Activated naive CD8-positive, alpha-beta T cell treated with anti-CD3 and anti-CD28 coated beads for 36 hours (primary cell): ENCODE measurements at places on chromosomes 7 and 10. TPM values are rescaled to one million over a fixed set of nuclear protein-coding genes. Genes with fewer than 3 reads are reported as not detected.

Gene GIMAP1
- 6.1 TPM for total RNA-seq

Gene ING3
- total RNA-seq: 28.6 TPM

Gene LRRC17
- not detected for total RNA-seq

Gene GLI3
- not detected for total RNA-seq

Gene MYL10
- not detected for total RNA-seq

Gene ALOX5
- total RNA-seq: 0.62 TPM

Gene RPEL1
- total RNA-seq: not detected

Gene NEBL
- total RNA-seq: 1.2 TPM

Gene TMEM178B
- total RNA-seq: 0.21 TPM

Gene KNDC1
- total RNA-seq: not detected

DNA sequence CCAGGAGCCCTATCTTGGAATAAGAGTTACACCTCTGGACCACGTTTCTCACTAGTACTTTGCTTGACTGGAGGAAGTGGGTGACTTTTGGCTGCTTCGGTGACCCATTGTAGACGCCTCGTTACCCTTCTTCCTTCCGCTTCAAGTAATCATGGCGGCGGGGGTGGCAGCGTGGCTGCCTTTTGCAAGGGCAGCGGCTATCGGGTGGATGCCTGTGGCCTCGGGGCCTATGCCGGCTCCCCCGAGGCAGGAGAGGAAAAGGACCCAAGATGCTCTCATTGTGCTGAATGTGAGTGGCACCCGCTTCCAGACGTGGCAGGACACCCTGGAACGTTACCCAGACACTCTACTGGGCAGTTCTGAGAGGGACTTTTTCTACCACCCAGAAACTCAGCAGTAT lies 1.5 kb downstream of the KCND2 start:
- no peak for DNase-seq

DNA sequence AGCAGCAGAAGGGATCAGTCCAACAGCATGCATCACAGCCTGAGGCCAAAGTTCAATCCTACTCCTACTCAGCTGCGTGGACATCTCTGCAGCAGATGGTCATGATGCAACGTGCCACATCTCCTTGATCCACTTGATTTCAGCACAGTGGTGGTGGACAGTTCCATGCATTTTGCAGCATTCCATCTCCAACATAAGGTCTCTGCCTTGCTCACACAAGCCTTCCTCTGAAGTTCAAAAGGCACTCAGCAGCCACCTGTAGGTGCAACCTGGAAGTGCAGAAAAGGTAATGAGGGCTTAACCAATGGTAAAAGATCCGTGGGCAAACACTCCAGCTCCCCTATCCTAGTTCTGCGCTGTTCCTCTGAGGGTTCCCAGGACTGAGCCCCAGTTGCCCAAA lies 57.5 kb upstream of the CHCHD3 start:
- DNase-seq: no peak

- no peak for DNase-seq
These were observed 256.9 kb upstream of the TPK1 start for GRCh38 chr7:145092766-145093165.

- no peak for DNase-seq
These were observed 24.6 kb upstream of the FOXL3 start for GRCh38 chr7:265192-265997.

DNA sequence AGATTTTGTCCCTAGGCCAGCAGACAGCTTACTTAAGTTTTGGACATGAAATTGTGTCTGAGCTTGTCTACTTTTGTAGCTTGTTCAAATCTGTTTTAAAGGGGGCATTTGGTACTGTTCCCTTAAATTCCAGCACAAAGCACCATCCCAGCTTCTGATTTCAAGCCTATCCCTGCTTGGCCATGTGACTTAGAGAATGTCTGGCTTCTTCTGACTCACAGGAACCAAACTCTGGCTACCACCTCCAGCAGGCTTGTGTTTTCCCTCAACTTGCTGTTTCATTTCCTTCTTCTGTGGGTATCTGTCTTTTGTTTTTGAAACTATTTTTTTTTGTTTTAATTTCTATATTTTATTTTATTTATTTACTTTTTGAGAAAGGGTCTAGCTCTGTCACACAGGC lies 97.9 kb upstream of the FZD8 start:
- DNase-seq: no peak

DNA sequence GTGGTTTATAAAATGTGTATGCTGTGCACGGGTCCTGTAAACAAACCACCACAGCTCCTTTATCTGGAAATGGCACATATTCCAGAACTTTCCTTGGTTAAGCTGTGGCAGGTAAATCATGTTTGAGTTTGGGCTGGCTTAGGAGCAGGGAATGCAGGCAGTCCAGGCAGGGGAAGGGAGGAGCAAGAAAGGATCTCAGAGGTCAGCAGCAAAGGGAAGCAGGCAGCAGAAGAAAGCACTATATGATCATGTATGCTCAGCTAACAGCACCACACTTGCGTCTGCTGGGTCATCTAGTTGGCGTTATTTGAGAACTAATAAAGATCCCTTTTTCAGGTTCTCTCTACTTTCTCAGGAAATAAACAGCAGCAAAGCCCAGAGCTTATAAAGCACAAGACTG lies 7.8 kb downstream of the ICA1 start:
- DNase-seq: no peak

GRCh38 chr7:5177060-5177459 lies 13.0 kb upstream of the WIPI2 start:
- DNase-seq: no peak

GRCh38 chr10:5293691-5294550 lies 70.8 kb upstream of the UCN3 start:
- DNase-seq: peak; percentile 73

- no peak for DNase-seq
These were observed 136.4 kb downstream of the CUBN start for GRCh38 chr10:16993186-16993585.

DNA sequence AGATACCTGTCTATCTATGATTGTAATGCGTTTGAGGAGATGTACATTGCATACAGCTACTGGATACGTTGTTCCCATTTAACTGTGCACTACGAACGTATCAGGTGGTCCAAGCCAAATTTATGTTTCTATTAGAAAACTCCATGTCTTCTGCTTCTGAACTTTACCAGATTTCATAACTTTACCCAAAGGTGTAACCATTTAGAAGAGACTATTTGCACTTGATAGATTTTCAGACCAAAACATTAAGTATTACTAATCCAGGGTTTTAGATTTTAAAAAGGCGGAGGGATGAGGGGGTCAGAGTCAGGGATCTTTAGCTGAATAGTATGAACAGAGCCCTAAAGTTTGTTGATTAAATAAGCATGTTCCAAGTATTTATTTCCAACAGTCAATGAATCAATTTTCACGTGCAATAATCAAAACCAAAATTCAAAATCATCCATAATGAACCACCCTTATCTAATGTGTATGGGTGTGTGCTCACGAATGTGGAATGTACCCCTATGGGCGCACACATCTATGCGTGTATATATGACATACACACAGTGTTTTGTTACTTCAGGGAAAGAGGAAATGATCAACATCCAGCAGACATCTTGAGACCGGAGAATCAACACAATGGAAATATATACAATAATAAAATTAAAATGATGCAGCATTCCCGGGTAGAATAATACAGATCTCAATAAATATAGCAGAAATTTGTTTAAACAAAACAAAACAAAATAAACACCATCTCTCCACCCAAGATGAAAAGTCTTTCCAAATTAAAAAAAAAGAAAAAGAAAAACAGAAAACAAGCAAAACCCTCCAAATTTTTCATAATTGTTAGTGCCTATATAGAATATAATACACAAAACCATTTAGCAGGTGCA lies 3.4 kb downstream of the FEZF1 start:
- DNase-seq: no peak

DNA sequence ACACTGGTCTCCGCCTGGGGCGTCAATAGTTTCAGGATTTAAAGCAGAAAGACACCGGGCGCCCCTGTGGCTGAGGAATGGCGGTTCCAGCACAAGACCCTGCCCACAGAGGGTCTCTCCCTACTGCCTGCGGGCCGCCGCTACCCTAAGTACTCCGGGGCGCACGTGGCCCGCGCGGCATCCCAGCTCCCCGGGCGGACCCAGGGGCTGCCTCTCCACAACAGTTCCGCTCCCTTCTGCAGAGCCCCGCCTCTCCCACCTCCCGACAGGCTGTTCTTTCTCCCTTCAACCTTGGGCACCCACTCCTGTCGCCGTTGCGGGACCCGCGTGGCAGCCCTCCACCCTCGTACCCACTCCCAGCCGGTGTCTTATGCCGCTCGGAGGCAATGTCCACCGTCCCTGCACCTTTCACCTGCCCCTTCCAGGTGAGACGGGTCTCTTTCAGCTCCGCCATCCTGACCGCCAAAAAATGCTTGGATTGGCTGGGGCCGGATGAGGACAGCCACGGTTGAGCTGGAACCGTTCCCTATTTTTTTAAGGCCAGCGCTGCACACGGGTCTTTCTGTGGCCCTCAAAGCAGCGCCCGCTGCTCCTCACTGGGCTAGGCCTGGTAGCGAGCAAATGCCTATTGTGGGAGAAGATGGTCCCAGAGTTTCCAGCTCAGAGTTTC lies 1.6 kb upstream of the NKX2-3 start:
- DNase-seq: no peak

DNA sequence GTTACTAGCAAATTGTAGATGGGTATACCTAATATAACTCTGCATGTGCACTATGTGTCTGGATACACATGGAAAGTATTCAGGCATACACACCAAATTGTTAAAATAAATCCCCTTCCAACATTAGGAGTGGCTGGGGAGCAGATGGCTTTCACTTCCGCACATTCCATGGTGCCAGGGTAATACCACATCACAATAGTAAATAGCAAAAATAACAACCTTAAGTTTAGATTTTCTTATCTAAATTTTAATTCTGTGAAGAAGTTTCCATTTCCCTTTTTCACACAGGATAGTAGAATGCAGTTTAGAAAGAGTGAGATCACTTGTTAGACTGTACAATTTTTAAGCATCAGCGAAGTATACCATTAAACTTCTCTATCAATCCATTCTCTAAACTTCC lies 5.8 kb upstream of the ALOX5 start:
- DNase-seq: no peak

DNA sequence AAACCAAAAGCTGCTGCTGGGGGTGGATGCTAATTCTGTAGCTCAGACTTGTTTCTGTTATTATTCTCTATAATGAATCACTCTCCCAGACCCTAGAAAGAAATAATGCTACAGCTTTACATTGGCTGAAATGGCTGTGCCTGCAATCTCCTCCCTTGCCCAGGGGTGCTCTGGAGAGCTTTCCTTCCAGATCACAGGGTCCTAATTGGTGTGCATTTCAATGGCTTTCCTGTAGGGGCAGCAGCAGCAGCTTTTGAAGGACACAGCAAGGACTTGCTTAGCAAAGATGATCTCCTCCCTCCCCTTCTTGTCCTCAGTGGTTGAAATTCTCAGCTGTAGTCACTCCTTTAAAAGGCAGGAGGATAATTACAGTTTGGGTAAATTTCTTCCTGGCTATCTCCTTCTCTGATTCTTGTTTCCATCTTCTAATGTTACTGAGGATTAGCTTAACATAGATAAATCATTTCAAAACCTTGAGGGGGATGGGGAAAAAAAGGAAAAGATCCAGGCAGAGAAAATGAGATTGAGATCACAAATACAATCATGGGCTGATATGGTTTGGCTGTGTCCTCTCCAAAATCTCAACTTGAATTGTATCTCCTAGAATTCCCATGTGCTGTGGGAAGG lies 120.2 kb upstream of the CTTNBP2 start:
- peak; percentile 3 for DNase-seq

GRCh38 chr7:99027241-99027640 lies 116.7 kb downstream of the SMURF1 start:
- DNase-seq: no peak

DNA sequence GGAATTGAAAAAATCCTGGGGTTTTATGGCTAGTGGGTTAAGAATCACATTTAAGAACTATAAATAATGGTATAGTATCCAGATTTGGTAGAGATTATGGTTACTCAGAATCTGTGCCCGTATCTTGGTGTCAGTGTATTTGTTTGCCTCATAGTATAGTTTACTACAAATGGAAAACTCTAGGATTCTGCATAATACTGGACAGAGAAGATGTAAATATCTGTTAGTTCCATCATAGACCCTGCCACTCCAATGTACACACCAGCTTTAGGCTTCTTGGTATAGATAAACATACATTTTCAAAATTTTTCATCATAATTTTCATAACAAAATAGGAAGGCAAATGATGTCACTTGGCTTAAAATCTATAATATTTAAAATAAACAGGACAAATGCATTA lies 108.1 kb downstream of the CFTR start:
- DNase-seq: no peak

DNA sequence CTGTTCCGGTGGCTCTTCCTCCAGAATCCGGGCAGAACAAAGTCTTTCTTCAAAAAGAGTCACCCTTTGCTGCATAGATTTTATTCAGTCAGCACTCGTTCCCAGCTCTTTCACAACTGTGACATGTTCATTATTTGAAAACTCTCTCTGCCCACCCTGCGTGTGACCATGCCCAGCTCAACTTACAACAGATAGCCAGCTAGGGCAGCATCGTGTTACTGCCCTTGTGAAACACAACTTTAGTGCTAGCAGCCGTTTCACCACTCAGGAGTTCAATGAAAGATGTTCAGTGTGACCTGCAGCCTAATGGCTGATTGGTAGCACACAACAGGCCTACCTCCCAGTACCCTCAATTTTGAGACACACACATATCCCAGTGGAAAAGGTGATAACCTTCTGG lies 57.9 kb downstream of the ZNF438 start:
- DNase-seq: no peak
